Peyer's patch (tissue), 4 donors: ENCODE measurements at places on chromosomes 3 and 15.

DNA sequence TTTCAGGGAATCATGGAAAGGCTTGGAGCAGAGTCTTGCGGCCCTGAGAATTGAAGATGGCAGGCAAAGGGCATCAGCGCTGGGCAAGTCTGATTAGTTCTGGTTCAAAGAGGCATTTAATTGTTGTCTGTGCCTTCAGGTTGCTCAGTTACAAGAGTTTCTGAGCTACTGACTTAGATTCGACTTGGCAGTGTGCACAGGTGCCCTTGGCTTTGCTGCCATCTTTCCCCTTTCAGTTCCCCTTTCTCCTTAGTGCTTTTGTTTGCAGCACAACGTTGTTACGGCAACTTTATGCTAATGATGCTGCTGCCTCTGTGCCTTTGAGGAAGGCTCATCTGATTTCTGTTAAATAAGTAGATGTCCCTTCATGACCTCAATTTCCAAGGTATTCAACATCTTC lies 12.5 kb downstream of the P2RY14 start:
- no peak for DNase-seq

GRCh38 chr3:71366988-71367604 lies 216.4 kb downstream of the FOXP1 start:
- DNase-seq = no peak

- DNase-seq = no peak
Observed at GRCh38 chr15:63052961-63053698, 10.6 kb downstream of the TPM1 start.

- no peak for DNase-seq
Observed at GRCh38 chr3:122111974-122112373, 56.8 kb downstream of the CD86 start.

GRCh38 chr3:98462901-98463300 lies at the start of gene OR5K1:
OR5K1 (plus strand) TSS chr3:98463201; CDS start chr3:98469577, 6,376 bp downstream.
- DNase-seq = no peak

GRCh38 chr15:78315686-78316282 lies 16.4 kb upstream of the SKIC8 start:
- DNase-seq = no peak
